ENCODE measurements at places on chromosomes 6 and 20. TPM values are rescaled to one million over a fixed set of nuclear protein-coding genes. Genes with fewer than 3 reads are reported as not detected.

GRCh38 chr6:35590622-35591066, 77.9 kb upstream of the TULP1 start:
- no peaks in the 10 kb centered on the region for H3K4me1 ChIP-seq
- no peak overlapping the region for H3K27ac ChIP-seq
- no peak overlapping the region for H3K4me3 ChIP-seq

The LY6G6F gene
- total RNA-seq = not detected

The PROKR2 gene
- not detected for total RNA-seq

- no peaks in the 10 kb centered on the region for H3K36me3 ChIP-seq
- DNase-seq = peak; percentile 52
- no peaks in the 10 kb centered on the region for H3K27me3 ChIP-seq
These were observed 50.4 kb downstream of the HMGCLL1 start for GRCh38 chr6:55528624-55529023.

The PI3 gene
- total RNA-seq = not detected

The SLC12A5 gene
- 5.0 TPM for total RNA-seq

- no peaks in the 10 kb centered on the region for H3K4me1 ChIP-seq
- no peak overlapping the region for H3K4me3 ChIP-seq
- no peaks in the 10 kb centered on the region for H3K27me3 ChIP-seq
These were observed 60.3 kb downstream of the VTA1 start for GRCh38 chr6:142207265-142207877.

The MLN gene
- not detected for total RNA-seq

Measured in endodermal cell (in vitro differentiated cells).